GM23248 (cell line): ENCODE measurements at places on chromosomes 13 and 19. TPM values are rescaled to one million over a fixed set of nuclear protein-coding genes. Genes with fewer than 3 reads are reported as not detected.

DNA sequence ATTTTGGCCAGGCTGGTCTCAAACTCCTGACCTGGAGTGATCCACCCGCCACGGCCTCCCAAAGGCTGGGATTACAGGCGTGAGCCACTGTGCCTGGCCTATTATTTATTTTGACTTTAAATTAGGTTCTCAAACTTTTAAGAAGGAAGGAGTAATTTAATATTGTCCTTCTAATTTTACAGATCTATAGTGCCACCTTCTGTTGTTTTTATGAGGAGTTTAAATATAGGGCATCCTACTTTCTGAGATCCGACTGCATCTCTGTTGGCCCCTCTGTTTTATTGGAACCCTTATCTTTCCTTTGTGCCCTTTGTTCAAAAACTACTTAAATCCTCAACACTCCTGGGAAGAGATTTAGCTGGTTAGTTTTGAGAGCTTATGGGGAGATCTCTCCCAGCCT is 25.4 kb upstream of the ZMYM5 start:
- peak; percentile 40 for DNase-seq

GRCh38 chr13:50179977-50180376 is 164.7 kb downstream of the KCNRG start:
- no peak for DNase-seq

GRCh38 chr13:51130348-51130747 is 19.3 kb upstream of the C13orf42 start:
- no peak for DNase-seq

The MYBPC2 gene
- not detected in 2 replicates for polyA plus RNA-seq

The ZNF433 gene
- 4.2 and 5.0 TPM in 2 replicates for polyA plus RNA-seq

The KLK12 gene
- polyA plus RNA-seq, result not detected in 2 replicates

DNA sequence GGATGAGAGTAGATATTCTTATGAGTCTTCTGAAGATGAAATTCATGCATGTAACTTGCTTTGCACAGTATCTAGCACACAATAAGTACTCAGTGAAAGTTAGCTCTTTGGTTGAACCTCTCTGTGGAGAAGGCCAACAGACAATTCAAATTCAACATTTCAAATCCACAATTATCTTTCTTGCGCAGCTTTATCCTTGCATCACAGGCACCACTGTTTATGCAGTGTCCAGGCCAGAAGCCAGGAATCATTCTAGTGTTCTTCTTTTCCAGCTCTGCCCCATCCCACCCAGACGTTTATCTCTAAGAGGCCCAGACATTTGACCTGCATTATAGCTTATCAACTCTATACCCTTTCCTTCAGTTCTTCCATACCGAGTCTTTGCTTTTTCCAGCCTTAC is 254.7 kb upstream of the OBI1 start:
- DNase-seq, result no peak

DNA sequence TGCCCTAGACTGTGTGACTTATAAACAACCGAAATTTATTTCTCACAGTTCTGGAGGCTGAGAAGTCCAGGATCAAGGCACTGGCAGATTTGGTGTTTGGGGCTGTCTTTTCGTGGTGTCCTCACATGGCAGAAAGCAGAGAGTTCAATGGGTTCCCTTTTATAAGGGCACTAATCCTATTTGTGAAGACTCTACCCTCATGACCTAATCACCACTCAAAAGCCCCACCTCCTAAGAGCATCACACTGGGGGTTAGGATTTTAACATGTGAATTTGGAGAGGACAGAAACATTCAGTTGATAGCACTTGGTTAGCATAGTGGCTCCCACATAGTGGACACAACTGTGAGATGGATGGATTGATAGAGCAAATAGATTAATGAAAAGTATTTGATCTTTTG is 21.5 kb upstream of the GPR18 start:
- DNase-seq, result no peak

GRCh38 chr19:34678421-34678820 is 943 bp downstream of the ZNF302 start:
- DNase-seq, result no peak

The COL4A2 gene
- 137 and 146 TPM in 2 replicates for polyA plus RNA-seq

DNA sequence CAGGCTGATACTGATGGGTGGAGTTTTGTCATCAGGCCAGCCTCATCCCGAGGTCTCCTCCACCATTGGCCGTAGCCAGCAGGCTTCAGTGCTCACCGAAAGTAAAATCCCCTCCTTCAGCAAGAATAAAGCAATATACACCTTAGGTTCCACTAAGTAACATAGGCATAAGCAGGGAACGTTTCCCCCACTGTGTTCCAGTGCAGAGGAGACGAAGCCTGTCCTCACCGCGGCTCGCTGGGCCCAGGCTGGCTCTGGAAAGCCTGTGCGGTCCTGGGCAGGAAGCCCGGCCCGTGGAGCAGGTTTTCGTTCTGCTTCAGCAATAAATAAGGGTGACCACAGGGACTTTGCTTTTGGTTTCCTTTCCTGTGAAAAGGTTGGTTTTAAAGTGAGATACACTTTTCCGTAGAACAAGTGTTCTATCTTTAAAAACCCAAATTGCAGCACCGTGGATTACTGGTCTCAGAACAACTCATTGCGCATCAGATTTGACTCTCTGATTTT is 16.3 kb upstream of the TEX29 start:
- DNase-seq, result no peak

- DNase-seq, result peak; percentile 59
Observed at GRCh38 chr19:11265785-11266236, 3.5 kb upstream of the DOCK6 start.

DNA sequence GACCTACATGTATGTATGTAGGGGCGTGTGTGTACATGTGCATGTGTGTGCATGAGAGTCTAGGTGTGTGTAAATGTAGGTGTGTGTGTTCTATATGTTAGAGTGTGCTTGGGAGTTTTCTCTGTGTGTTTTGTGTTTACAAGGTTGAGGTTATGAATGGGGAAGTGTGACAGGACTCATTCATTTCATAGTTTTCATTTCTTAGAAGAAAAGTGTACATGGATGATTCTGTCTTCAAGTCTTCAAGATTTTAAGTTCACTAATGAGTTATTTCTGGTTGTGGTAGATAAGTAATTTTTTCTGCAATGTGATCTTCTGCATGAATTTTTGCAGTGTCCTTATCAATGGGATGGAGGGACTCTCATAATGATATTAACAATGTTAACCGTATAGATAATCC is 118.2 kb upstream of the SLC10A2 start:
- DNase-seq, result no peak

The TEX29 gene
- polyA plus RNA-seq, result 0.75 TPM in 1 of 2 replicates, not detected in the other

DNA sequence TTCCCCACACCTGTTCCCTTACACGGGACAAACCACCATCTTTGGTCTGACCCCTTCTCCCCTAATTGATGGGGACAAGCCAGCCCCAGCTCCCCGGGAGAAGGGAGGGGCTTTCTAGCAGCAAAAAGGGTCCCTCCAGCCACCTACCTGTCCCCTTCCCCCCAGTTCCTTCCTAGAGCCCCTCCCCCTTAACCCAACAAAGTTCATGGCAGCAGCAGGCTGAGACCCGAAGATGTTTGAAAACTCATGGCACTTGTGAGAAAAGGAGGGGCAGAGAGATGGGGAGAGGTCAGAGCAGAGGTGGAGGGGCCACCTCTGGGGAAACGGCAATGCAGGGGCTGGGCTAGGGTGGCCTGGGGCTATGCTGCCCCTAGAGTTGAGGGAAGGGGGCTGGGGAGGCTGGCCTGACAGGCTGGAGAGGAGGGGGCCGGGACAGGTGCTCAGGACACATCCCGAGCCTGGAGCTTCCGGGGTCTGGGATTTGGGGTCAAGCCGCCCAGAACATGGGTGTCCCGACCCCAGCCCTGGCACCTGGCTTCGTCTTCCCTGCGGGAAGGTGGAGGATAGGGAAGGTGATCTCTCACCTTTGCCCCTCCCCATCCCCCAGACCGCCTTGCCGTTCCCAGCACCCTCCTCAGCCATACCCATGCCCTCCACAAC is 12.5 kb upstream of the ASF1B start:
- no peak for DNase-seq

GRCh38 chr13:53775807-53776206 is 747.2 kb downstream of the OLFM4 start:
- DNase-seq, result no peak

GRCh38 chr19:16074488-16075365 is 1.6 kb upstream of the TPM4 start:
- no peak for DNase-seq

- DNase-seq, result no peak
Observed at GRCh38 chr13:70415136-70415535, 306.9 kb upstream of the KLHL1 start.

- peak; percentile 100 for DNase-seq
Observed at GRCh38 chr19:55654323-55654867, 440 bp upstream of the U2AF2 start.

GRCh38 chr19:32189956-32190706 is 155.3 kb upstream of the ZNF507 start:
- DNase-seq, result no peak

The GIPR gene
- not detected in 2 replicates for polyA plus RNA-seq

- DNase-seq, result peak; percentile 82
Observed at GRCh38 chr13:112697756-112698655, 8.2 kb downstream of the ATP11A start.

- DNase-seq, result no peak
Observed at GRCh38 chr13:31920727-31921100, 110.9 kb upstream of the FRY start.

GRCh38 chr19:48954595-48955307 is at the start of gene BAX:
TSS of gene BAX (plus strand) at chr19:48954875. CDS start at chr19:48954929, 54 bp downstream.
- peak; percentile 98 for DNase-seq

- peak; percentile 25 for DNase-seq
Observed at GRCh38 chr13:109481040-109481439, 305.3 kb downstream of the IRS2 start.

- DNase-seq, result no peak
Observed at GRCh38 chr13:48319531-48320398, 16.2 kb downstream of the RB1 start.

The GRK1 gene
- not detected in 2 replicates for polyA plus RNA-seq

The GSX1 gene
- polyA plus RNA-seq, result not detected in 2 replicates

- DNase-seq, result no peak
Observed at GRCh38 chr13:79722885-79723445, 242.0 kb downstream of the NDFIP2 start.

GRCh38 chr13:30851697-30852096 is 54.4 kb upstream of the MEDAG start:
- no peak for DNase-seq

GRCh38 chr13:31334994-31335557 is 135.3 kb downstream of the B3GLCT start:
- no peak for DNase-seq

The POLR2I gene
- polyA plus RNA-seq, result 130 and 143 TPM in 2 replicates

- DNase-seq, result no peak
Observed at GRCh38 chr19:24063295-24063694, 23.7 kb upstream of the ZNF254 start.

DNA sequence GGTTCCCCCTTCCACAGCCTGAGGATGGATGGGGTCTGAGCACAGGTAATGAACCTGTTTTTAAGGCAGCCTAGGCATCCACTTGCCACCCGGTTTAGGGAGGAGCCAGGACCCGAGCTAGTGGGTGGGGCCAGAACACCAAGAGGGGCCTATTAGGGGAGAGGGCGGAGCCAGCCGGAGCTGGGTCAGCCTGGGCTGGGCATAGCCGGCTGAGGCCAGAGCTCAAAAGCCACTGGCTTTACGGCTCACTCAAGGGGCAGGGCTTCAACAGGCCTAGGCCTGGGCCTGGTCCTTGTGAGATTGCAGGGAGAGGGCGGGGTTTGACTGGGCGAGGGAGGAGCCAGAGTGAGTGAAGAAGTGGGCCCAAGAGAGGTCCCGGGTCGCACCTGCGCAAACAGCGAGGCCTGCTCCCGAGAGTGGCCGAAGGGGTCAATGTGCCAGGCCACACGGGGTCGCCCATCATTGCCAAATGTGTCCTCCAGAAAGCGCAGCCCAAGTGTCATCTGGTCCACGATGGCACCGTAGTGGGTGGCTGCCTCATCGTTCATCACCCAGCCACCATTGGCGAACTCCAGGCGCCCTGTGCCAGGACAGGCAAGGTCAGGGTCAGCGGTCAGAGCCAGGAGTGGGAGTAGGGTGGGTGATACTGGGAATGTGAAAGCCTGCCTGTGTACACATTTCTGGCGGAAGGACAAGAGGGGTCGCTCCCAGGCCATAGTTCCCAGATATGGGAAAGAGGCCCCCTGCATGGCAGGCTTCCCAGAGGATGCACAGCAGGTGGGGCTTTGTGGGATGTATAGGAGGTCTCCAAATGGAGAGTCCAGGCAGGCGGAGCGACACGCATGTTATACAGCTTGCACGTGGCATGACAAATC is 1.9 kb downstream of the MAN2B1 start:
- DNase-seq, result peak; percentile 26

- DNase-seq, result no peak
Observed at GRCh38 chr19:42037649-42038048, 32.4 kb downstream of the GRIK5 start.

DNA sequence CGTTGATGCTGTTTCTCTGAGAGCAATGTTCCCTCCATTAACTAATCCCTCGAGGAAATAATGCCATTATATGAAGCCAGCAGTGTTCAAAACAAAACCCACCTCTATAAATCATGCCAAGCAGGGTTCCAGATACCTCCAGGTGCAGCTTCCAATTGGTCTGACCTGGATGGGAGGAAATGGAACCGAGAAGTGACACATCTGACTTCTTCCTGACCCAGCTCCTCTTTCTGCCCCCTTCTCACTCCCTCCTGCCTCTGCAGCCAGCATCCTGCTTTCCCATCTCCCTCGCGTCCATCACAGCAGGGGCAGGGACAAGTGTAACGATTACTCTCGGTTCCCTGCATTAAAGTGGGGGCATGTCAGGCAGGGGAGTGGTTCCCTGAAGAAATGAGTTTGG is 37.5 kb downstream of the HSPH1 start:
- DNase-seq, result no peak

- peak; percentile 99 for DNase-seq
Observed at GRCh38 chr19:4976401-4977298, 7.7 kb downstream of the KDM4B start.

DNA sequence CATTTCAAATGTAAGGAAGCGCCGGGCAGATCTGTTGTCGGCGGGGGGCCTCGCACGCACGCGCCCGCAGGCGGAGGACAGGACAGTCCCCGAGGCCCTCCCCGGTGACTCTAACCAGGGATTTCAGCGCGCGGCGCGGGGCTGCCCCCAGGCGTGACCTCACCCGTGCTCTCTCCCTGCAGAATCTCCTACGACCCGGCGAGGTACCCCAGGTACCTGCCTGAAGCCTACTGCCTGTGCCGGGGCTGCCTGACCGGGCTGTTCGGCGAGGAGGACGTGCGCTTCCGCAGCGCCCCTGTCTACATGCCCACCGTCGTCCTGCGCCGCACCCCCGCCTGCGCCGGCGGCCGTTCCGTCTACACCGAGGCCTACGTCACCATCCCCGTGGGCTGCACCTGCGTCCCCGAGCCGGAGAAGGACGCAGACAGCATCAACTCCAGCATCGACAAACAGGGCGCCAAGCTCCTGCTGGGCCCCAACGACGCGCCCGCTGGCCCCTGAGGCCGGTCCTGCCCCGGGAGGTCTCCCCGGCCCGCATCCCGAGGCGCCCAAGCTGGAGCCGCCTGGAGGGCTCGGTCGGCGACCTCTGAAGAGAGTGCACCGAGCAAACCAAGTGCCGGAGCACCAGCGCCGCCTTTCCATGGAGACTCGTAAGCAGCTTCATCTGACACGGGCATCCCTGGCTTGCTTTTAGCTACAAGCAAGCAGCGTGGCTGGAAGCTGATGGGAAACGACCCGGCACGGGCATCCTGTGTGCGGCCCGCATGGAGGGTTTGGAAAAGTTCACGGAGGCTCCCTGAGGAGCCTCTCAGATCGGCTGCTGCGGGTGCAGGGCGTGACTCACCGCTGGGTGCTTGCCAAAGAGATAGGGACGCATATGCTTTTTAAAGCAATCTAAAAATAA is 18.2 kb downstream of the IL17D start:
- DNase-seq, result peak; percentile 68
